ENCODE measurements at places on chromosomes 11 and 22.

DNA sequence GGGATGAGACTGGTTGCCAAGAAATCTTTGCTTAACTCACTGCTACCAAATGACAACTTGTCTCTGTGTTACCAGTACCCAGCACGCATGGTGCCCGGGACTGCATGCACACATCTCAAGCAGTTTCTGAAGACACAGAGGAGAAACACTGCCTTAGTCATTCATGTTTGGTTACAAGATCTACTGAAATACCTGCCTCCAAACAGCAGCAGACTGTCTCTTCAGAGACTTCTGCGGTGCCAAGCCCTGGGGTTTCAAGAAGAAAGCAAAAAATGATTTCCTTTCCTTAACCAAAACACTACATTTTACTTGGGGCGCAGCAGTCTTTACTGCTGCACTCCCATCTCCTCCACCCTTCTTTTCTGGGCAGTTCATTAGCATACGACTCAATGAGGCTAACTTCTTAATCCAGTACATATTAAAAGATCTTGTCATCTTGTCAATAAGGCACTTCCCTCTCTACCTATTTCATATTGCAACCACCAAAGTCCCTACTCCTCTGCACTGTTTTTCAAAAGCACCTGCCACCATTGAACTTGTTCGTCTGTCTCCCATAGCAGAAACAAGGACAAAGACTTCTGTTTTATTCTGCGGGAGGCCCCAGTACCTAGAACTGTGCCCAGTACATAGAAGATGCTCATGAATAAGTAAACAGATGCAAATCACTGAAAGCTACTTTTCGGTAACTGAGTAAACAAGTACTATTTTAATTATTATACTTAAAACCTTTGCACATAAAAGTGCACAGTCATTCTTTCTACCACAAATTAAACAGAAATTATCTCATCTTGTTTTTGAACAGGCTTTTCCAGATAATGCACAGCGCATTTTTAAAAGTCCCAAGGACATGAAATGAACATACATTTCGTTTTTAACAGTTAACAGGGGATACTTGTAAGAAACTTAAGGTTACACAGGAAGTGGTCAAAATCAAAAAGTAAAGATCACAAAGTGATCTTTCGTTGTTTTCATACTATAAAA lies 4.0 kb downstream of the NAP1L4 start:
- no peak for DNase-seq

DNA sequence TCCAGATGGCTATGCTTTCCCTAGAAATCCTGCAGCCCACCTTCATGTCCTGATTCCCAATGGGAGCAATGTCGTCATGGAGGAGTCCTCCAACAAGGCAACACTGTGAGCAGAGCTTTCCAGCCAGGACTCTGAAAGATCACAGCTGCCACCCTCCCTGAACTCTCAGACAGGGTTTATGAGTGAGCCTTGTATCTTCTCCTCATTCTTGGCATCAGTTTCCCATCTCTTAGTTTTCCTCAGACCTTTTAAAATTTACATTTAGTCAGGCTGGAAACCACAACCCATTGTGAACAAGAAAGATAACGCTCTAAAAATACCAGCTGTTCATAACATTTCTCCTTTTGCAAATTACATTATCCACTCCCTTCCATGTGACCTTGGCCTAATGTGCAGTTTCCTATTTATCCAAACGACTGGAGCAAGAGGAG lies 15.6 kb upstream of the LYVE1 start:
- DNase-seq: no peak

DNA sequence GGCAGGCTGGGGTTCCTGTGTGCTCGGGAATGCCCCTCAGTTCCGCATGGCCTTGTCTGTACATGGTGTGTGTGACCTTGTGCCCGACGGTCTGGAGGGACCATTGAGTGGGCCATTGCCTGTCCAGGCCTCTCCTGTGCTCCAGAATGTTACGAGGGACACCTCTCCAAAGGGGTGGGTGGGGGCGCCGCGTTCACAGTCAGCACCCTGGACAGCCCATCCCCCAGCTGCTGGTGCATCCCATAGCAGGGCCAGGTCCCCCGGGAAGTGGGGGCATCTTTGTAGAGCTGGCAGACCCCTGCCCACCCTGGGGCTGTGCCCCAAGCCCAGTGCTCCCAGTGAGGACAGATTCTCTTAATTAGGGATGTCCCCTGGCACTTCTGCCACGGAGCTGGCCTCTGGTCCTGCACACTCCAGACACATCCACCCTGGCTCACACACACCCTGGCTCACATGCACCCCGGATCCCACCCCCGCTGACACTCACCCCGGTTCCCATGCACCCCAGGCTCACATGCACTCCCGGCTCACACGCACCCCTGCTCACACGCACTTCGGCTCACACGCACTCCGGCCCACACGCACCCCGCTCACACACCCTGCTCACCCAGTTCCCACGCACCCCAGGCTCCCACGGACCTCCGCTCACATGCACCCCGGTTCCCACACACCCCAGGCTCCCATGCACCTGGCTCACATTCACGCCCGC lies 15.6 kb downstream of the TSPAN4 start:
- no peak for DNase-seq

- no peak for DNase-seq
Measured at GRCh38 chr11:85595285-85595884, 31.8 kb downstream of the DLG2 start.

DNA sequence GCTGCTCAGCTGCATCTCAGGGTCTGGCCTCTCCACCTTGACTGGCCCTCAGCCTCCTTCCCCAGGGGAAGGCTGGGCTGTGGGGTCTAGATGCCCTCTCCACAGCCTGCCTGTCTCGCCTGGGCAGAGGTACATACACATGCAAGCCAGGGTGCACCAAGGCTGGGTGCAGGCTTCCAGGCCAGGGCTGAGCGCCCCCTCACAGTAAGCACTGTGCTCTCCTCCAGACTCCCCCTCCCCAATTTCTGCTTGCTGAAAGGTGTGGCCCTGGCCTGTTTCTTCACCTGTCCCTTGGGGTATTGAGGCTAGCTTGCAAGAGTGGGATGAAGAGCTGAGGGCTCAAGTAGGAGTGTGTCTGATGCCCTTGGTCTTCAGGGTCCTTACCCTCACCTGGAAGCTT lies 22.5 kb downstream of the RELT start:
- no peak for DNase-seq

GRCh38 chr22:50694099-50694605 lies 21.5 kb downstream of the SHANK3 start:
- DNase-seq: no peak

GRCh38 chr11:134524896-134525845 lies 113.1 kb upstream of the B3GAT1 start:
- no peak for DNase-seq

- no peak for DNase-seq
Measured at GRCh38 chr11:67389477-67389876, 2.3 kb upstream of the RAD9A start.

DNA sequence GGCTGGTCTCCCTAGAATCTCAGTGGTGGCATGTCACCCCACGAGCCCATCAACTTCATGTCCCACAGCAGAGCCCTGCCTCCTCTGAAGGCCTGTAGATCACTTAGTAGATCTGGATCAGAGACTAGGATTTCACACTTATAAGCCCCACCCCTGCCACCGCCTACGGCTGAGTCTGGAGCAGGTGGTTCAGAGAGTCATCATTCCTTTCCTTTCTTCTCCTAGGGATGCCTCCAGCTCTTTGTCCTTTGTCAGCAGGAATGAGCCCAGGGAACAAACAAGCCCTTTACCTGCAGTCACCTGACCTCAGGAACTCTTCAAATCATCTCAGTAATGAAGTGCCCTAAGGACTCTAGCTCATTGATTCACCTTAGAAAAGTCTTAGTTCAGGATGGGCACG lies 37.8 kb downstream of the SCGB1A1 start:
- DNase-seq: no peak

DNA sequence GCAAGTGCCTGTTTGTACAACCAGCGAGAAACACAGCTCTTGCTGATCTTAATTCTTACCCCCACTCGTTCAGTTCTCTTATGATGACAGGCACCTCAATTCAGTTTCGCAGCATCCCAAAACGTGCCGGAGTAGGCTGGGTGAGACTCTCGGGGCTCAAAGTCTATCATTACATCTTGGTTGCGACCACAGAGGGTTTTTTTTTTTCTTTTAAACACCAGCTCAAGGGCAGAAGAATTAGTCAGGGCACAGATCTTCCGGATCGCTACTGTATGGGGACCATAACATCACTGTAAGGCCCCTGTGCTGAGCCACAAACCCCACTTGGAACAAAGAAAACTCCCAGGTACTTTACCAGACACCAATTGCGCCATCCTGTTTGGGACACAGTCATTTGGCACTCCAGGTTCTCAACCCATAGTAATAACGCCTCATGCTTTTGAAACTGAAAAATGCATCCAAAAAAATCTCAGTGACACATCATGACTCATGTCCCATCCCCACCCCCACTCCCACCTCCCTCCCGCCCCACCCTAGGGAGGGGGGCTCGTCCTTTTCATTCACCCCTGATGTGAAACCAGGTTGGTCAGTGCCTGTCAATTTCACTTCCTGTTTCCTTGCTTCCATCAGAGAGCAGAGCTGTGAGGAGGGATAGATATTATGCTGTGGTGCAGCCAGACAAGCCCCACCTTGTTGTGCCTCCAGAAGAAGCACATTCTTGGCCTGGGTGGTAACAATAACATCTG lies 41.0 kb upstream of the CD5 start:
- DNase-seq: peak; percentile 85

DNA sequence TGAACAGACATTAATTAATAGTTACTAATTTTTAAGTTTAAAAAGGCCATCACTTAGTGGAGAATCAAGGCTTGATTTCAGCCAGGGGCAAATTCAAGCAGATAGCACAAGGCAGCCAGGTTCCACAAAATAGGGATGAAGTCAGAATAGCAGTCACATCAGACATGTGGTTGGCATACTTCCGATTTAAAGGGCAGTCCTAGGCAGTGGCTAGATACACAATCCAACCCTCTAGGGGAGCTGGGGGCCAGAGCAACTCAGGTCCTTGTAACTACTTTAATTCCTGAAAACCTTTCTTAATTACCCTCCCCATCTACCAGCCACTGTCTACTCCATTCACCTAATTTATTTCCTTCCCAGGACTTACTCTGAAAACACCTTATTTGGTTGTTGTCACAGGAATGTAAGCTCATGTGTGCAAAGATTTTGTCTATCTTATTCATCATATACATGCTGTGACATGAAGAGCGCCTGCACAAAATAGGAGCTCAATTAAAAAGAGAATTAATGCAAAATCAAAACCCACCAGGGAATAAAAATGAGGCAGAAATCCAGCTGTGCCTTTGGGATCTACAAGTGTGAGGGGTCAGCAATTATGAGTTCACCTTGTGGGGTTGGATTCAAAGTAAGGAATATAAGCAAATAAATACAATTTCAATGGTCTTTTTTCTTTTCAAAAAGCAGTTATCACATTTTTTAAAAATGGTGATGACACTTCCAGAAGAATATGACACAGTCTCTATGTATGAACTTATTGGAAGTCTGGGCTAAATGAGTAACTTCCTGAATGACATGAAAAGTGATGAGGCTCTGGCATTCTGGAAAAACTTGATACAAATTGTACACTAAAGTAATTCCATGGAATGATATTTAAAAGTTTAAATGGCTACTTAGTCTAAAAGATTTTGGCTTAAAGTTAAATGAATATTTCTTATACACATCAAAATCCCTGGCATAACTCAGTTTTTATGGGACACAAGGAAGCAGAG lies 53.8 kb downstream of the COPB1 start:
- no peak for DNase-seq

DNA sequence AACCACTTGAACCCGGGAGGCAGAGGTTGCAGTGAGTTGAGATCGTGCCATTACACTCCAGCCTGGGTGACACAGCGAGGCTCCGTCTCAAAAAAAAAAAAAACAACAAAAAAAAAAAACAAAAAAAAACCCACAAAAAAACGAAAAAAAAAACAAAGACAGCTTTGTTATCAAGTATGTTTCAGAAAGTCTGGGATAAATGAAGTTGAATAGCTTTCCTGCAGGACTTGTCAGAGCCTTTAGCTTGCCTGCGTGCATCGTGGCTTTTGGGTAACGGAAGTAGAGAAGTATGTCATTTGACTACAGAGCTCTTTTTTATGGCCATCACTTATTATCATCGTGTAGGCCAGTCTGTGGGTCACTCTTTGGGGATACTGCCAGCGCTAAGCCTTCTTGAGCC lies 14.6 kb downstream of the TRIOBP start:
- no peak for DNase-seq
